ENCODE measurements at places on chromosomes 6 and 20.

GRCh38 chr6:134307870-134308269, 10.0 kb downstream of the SGK1 start:
- DNase-seq = no peak

- DNase-seq = no peak
Observed at GRCh38 chr20:41534170-41534569, 84.0 kb downstream of the CHD6 start.

DNA sequence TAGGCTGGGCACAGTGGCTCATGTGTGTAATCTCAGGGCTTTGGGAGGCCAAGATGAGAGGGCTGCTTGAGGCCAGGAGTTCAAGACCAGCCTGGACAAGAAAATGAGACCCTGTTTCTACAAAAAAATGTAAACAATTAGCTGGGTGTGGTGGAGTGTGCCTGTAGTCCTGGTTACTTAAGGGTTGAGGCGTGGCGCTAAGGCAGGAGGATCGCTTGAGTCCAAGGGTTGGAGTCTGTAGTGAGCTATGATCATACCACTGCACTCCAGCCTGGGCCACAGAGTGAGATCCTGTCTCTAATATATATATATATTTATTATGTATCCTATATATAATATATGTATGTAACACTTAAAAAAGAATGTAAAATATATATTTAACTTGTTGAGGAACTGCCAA, 7.9 kb upstream of the ABRACL start:
- no peak for DNase-seq

DNA sequence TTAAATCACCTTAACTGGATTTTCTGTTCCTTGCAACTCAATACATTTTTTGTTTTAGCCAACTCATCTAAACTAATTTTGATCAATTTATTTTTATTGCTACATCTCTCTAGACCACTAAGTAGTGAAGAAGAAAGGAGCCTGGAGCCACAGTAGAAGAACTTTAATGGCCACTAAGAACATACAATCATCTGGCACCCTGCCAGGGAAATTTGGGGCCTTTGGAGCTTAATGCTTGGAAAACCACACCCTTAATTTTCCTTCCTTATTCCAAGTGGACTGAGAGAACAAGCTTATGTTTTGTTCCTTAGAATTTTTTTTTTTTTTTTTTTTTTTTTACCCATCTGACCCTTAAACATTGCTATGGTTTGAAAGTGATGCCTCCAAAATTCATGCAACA, 12.0 kb upstream of the GMDS start:
- no peak for DNase-seq

DNA sequence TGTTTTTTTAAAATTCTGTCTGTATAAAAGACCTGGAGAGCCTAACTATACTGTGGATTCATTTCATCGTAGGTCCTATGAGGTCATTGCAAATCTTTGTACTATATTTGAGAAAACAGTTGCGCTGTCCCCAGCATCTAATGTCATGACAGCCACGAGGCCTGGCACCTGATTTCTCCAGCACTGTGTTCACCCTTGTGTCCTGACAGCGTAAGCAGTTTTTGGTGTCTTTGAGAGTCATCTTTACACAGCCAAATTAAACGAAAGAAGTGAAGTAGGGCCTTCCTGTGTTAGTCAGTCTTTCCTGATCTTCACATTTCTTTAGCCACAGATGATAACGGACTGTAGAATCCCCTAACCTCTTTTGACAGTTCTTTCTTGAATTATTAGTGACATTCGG, 70.6 kb upstream of the PHACTR2 start:
- no peak for DNase-seq

GRCh38 chr20:15546525-15547023, 1026.7 kb downstream of the KIF16B start:
- DNase-seq = no peak

- no peak for DNase-seq
Observed at GRCh38 chr6:19157486-19157885, 679.7 kb upstream of the ID4 start.

DNA sequence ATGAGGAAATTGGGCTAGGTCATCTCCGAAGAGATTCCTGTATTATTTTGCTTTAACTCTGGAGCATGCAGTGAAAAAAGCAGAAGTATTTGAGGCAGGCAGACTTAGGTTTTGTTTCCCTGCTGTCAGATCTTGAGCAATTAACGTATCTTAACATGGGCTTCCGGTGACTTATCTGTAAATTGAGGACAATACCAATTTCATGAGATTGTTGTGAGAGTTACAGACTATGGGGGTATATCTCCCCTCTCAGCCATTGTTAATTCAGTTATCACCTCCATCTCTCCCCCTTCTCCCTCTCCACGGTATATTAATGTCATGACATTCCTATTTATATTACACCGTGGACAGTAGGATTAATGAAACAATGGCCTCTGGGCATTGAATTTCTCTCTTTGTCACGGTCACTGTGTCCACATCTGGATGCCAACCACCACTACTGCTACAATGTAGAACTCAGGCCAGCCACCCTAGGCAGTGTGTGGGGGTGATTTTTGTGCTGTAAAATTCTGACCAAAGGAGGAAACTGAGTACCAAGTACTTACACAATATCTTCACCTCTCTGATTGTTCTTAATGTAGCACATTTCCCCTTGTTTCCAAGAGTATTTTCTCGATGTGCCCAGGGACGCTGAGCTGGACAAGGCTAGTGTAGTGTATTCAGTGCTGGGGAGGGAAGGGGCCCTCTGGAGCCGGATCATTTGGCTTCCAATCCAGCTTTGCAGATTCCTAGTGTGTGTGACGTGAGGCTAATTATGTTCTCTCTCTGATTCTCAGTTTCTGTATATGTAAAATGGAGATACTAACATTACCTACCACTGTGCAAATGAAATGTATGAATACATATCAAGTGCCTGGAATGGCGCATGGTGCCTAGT, 77.2 kb downstream of the GCNT2 start:
- no peak for DNase-seq

GRCh38 chr6:42158011-42158410, 15.2 kb upstream of the GUCA1A start:
- DNase-seq = no peak

DNA sequence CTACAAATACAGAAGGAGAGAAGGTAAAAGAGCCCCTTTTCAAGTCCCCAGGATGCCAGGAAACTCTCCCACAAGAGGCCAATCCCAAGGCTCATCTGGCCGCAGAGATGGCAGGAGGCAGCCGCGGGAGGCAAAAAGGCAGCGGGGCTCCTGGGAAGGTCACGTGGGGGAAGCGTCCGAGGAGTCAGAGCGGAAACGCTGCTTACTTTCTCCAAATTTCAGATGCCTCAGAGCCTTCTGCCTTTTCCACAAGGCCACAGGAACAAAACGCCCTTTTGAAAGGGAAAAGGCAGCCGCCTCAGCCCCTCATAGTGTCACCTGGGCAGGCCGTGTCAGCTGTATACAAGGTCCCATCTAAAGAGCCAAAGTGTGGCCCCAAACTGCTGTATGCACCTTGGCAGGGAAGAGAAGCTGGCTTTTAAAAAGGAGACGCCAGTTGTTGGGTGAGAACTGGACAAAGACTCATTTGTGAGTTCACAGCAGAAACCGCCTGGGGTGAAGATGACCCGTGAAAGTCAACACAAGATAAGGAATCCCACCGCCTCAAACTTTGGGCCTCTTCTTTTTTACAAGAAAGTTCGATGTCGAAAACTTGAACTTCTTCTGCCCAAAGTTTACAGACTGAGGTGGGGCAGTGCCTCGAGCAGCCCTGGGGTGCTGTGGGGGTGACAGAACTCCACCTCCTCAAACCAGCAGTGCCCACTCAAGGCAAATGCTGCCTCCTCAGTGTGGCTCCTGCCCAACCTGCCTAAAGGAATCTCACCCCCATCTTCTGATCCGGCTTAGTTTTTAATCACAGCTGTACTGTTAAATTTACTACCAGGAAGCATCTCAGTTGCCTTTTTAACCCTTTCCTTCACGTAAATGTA, 45.4 kb downstream of the EZR start:
- no peak for DNase-seq

DNA sequence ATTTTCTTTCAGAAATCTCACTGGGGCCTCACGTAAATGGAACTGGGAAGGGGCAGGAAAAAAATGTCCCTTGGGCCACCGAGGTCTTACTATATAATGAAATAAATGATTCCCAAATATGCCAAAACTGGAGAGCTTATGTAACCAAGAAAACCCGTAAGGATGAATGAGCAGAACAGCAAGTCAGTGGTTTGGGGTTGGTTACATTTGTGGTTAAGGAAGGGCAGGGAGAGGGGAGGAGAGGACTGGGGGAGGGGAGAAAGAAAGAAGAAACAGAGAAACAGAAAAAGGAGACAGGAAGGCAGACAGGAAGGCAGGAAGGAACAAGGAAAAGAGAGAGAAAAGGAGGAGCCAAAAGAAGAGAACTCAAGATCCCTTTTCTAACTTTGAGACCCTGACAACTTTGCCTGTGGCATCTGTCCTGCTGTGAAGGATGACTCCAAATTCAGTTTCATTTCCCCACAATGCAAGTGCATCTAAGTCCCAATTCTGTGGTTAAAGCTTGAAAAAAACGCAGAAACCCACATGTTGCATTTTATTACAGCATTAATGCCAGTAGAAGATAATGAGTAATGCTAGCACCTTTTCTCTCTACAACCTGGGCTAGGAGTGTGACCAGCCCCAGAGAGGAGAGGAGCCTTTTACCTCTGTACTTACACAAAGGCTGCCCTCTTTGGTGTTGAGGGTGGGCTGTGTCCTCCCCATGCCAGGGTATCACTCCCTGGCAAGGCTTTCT, 10.8 kb upstream of the ARMC2 start:
- no peak for DNase-seq

DNA sequence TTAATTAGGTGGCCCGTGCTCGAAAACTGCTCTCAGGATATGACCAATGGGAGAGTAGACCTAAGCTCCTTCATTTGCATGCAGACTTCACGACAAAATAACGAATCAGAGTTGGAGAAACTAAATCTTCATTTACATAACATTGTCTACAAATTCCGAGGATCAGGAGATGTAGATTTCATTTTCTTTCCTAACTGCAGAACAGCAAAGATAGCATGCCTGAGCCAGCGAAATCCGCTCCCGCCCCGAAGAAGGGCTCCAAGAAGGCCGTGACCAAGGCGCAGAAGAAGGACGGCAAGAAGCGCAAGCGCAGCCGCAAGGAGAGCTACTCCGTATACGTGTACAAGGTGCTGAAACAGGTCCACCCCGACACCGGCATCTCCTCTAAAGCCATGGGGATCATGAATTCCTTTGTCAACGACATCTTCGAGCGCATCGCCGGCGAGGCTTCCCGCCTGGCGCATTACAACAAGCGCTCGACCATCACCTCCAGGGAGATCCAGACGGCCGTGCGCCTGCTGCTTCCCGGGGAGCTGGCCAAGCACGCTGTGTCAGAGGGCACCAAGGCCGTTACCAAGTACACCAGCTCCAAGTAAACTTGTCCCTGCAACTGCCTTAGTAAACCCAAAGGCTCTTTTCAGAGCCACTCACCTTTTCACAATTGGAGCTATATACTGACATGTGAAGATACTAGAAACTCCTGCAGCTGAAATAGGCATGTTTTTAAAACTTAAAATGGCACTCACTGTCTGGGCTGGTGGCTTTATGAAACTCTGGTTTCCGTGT, 96.5 kb downstream of the HFE start:
- DNase-seq = peak; percentile 48

GRCh38 chr6:123759472-123759871, 44.2 kb upstream of the NKAIN2 start:
- no peak for DNase-seq

DNA sequence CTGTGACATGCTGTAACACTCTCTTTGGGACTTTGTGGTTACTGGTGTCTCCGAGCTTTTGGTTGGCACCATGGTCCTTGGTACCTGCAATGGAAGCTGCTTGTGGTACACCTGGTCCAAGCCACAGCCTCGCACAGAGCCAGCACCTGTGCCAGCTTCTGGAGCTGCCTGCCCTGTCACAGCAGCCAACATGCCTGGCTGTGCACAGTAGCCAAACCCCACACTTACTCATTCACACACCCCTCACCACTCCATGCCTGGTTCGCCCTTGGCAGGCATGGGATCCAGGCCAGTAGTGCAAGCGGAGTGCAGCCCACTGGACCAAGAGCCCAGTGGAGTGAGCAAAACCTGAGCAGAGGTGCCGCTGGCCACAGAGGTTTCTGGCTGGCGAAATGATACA, 459.9 kb downstream of the TBC1D32 start:
- DNase-seq = no peak

GRCh38 chr6:16676978-16677377, 84.3 kb downstream of the ATXN1 start:
- DNase-seq = no peak

DNA sequence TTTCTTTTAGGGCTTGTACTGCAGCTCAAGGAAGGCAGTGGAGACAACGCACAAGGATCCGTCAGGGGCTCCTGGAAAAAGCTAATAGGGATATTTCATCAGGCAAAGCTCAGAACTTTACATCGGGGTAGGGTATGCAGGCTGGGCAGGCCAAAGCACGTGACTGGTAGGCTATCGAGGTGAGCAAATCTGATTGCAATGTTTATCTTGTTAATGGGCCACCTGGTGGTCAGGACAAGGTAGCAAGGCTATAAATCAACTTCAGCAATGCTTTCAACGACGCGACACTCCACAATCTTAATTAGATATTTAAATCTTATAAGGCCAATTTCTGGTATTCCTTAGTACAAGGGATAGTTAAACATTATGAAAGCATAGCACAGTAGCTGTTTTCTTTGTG, 1302.8 kb upstream of the EYS start:
- no peak for DNase-seq

GRCh38 chr6:44234101-44235025, 11.0 kb downstream of the SLC29A1 start:
- peak; percentile 74 for DNase-seq

- no peak for DNase-seq
Observed at GRCh38 chr20:39913274-39913673, 775.8 kb downstream of the MAFB start.
